ENCODE measurements at places on chromosomes 1 and 21.

DNA sequence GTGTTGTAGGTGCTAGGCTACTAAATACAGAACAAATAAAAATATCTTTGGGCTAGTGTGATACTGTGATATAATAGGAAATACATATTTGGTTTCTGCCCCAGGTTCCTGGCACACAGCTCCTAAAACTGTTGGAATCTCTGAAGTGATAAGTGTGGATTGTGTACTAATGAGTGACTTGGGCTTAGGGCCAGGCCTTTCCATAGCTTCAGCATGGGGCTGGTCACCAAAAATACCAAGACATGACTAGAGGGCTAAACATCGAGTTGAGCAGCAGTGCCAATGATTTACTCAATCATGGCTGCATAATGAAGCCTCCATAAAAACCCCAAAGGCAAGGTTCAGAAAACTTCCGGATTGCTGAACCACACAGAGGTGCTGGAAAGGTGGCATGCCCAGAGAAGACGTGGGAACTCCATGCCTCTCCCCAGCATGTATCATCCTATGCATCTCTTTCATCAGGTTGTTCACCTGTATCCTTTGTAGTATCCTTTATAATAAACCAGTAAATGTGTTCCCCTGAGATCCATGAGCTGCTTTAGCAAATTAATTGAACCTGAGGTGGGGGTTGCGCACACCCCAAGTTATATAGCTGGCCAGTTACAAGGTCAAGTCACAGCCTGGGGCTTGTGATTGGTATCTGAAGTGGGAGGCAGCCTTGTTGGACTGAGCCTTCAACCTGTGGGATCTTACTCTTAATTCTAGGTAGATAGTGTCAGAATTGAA, 51.6 kb downstream of the ZMYM4 start:
- no peak for DNase-seq

- no peak for DNase-seq
These were observed 216.0 kb upstream of the PTGFR start for GRCh38 chr1:78274814-78275213.

DNA sequence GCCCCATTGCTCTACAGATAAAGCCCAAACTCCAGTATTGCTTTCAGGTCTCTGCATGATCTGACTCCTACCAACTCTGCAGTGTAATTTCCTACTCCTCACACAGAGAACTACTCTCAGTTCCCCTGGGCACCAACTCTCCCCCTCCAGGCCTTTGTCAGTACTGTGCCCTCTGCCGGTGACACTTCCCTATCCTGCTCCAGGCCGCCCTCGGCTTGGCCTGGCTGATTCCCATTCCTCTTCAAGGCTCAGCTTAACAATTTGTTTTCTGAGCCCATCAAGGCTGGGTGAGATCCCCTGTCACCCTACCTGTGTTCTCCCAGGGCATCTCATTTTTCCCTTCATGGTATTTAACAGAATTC, 2.6 kb downstream of the SLAMF8 start:
- peak; percentile 56 for DNase-seq

- no peak for DNase-seq
These were observed 592 bp upstream of the ZNF326 start for GRCh38 chr1:89994231-89994804.

DNA sequence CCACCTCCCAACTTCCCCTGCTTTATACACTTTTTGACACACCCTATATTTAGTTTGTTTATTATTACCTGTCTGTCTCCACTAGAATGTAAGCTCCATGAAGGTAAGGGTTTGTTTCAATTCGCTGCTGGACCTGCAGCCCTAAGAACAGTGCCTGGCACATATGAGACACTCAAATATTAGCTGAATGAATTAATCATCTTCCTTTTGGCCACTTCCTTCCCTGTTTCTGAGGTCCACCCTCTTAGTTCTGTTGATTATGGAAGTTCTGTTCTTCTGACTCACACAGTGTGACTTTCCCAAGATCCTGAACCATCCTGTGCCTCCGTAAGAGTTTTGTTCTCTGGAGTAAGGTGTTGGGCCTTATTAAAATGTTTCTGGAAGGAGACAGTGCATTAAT, 40.4 kb upstream of the GJA5 start:
- DNase-seq = no peak

GRCh38 chr21:34072145-34073031, 990 bp upstream of the MRPS6 start:
- no peak for DNase-seq

DNA sequence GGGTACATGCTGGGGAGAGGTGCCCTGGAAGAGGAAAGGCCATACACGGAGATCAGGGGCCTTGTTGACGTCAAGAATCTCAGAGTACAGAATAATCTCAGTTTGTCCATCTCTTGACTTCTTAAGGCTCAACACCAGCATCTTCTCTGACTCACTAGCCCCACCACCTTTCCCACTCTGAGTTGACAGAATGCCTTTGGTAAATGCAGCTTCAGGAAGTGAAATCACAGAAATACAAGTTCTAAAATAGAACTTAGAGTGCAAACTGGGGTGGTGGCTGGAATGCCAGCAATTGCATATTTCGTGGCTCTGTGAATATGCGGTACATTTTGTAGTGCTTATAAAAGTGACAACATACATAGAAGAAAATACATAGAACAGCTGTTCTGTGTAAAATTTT, 1.6 kb downstream of the COG2 start:
- no peak for DNase-seq

Measured in bone marrow (tissue), 2 donors.